Stimulated activated CD4-positive, alpha-beta T cell treated with anti-CD3 and anti-CD28 coated beads, Interleukin-12 subunit alpha, Interleukin-12 subunit beta, amount 100 ng/mL, for 4 hours (primary cell): ENCODE measurements at places on chromosomes 2 and 18.

DNA sequence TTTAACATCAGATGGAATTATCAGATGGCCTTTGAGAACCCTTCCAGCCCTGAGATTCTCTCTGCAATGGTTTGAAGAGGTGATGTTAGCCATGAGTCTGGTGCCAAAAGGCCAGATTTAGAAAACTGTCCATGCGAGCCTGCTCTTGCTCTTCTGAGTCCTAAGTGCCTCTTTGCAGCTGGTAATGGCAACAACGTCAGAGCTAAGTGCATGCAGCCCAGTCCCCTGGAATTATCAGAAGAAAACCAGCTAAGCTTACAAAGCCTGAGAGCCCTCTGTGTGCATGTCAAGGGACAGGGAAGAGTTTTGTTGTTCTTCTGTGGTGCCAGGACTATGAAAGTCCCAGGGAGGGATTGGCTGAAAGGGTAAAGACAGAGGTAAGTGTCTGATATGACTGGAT lies 89.8 kb downstream of the LOXHD1 start:
- DNase-seq = no peak

DNA sequence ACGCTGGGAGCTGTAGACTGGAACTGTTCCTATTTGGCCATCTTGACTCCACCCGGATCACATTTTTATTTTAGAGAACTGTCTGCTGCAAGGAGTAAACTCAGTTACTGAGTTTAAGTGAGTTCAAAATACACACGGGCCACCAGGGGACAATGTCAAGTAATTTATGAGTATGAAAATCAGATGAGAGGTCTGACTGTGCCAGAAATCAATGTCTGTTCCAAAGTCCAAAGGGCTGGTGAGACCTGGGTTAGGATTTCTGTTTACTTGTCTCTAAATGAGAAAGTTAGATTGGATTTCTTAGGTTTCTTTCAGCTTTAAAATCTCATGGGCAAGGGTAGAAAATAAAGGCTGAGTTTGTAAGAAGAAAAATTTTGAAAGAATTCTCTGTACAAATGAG lies 465.8 kb upstream of the MEIS1 start:
- DNase-seq = no peak

- DNase-seq = no peak
These were observed 53.1 kb downstream of the SLC39A10 start for GRCh38 chr2:195709901-195710806.

DNA sequence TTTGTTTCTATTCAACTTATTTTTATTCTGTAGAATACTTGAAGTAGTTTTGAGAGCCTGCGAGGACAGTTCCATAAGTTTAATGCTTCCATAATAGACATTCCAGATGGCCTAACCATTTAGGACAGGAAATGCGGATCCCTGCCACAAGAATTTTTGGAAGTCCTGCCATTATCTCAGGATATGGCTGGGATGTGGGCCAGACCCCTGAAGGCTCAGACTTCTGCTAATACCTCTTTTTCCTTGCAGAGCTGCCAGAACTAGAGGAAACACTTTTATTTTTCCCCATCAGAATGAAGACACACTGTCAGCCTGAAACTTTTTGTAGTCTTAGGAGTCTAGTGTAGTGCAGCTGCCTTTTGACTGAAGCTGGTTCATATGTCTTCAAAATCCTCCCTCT lies 806.5 kb downstream of the TDRD15 start:
- DNase-seq = no peak

DNA sequence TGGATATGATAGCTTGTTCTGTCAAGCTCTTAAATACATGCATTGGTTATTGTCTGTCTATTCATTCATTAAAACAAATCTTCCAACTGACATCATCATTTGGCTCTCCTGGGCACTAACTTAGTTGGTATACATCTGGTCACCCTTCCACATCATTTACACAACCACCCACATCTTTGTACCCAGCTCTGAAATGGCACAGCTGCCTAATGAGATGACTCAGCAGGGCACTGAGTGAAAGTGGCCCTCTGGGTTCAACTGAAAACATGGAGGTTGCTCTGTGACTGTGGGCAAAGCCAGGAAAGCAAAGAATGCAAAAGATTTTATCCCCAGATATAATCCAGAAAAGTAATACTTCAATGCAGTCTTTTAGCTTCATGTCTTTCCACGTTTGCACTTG lies 234.0 kb upstream of the MAP2 start:
- DNase-seq = no peak

DNA sequence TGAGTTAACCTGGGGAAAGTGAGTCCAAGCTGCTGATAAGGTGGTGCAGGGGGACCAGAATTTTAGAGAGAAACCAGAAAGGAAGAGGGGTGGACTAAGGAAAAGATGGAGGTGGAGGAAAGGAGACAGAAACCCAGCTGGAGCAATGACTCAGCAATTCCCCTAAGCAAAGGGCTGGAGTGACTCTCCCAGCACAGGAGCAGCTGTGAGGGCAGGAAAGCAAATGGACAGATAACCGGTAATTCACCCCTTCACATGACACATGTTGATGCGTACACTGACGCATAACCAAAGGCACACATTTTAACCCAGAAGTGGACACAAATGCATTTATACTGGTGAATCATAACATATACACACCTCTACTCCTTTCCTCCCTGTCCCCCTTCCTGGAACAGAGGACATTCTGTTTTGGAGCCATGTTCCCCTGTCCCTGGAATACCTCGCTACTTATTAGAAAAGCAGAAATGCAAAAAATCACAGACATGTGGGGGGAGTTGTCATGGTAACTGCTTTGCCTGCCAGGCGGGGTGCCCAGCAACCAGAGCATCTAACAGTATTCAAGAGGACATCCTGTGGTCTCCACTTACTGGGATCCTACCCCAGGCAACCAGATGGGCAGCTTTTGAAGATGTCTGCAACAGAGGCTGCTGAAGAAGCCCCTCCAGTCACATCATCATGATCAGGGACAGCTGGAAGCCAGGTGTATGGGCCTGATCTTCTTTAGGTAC lies 4.7 kb downstream of the CDK5R2 start:
- DNase-seq = no peak

GRCh38 chr2:113930448-113930847 lies 40.6 kb downstream of the ACTR3 start:
- DNase-seq = no peak

GRCh38 chr2:11768946-11769345 lies 22.5 kb downstream of the LPIN1 start:
- DNase-seq = no peak

DNA sequence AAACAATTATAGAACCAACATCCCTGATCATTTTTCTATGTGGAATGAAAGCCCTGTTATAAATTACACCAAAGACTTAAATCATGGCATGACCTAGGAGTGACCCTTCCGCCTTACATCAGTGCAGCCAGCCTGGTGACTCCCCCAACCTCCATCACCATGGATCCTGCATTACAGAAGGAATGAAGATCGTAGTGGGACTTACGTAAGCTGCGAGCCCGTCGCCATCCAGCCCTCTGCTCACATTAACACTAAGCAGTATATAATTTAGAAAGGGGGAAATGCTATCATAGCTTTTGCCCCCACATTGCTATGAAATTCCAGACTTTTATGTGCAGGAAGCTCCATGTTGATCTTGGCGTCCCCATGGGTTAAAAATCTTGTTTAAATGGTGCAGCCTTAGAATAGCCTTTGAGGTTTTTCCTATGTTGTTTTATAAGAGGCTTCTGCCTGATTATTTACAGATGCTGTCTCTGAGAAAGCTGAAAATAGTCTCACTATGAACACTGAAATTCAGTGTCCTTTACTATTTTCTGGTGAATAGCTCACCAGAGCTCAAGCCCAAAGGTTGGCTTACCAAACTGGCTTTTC lies 76.3 kb downstream of the COLEC12 start:
- no peak for DNase-seq

DNA sequence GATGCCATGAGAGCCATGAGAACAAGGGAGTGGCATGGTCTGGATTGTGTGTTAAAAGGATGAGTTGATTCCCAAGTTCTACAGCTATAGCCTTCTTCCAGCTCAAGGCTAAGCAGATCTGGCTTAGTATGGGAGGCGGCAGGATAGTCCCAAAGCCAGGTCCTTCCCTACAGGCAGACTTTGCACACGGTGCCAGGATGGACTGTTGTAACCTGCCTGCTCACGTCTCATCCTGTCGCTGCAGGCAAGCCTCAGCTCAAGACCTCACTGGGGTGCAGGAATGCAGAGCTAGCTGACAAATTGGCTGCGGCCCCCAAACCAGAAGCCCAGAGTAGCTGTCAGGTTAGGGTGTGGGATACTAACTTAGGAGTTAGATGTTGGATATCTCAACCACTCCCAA lies 28.8 kb upstream of the IGFBP5 start:
- no peak for DNase-seq
